ENCODE measurements at places on chromosomes 16 and 17.

- no peak for DNase-seq
These were observed 390.4 kb downstream of the SHISA9 start for GRCh38 chr16:13291591-13292333.

DNA sequence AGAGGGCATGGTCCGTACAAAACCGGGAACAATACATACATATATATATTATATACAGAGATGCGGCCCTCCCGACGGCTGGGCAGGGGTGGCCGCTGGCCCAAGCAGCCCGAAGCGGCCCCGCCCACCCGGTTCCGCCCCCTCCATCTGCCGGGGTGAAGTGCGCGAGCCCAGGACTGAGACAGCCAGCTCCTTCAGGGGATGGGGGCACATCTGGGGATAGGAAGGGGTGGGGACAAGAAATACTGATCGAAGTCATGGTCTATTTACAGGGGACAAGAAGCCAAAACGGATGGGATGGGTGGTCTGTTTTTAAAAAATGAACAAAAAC is 3.8 kb upstream of the SAMD14 start:
- DNase-seq, result no peak

- DNase-seq, result no peak
These were observed 15.1 kb downstream of the SAMD14 start for GRCh38 chr17:50114849-50115357.

DNA sequence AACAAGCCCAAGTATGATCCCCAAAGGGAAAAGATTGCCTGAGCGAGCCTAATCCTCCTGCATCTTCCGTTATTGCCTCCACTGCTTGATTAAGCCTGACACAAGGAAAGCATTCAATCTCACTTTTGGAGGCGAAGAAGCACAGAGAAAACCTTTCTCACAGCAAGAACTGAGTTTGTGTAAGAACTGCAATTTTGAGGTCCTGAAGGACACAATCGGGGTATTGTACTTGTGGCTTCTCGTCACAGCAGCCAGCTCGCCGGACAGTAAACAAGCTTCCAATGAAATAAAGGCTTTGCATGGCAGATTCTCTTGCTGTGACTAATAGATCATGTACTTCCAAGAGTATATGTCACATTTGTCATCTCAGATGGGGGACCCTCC is 18.7 kb upstream of the FOXF1 start:
- no peak for DNase-seq
